ENCODE measurements at places on chromosomes 13 and 19.

DNA sequence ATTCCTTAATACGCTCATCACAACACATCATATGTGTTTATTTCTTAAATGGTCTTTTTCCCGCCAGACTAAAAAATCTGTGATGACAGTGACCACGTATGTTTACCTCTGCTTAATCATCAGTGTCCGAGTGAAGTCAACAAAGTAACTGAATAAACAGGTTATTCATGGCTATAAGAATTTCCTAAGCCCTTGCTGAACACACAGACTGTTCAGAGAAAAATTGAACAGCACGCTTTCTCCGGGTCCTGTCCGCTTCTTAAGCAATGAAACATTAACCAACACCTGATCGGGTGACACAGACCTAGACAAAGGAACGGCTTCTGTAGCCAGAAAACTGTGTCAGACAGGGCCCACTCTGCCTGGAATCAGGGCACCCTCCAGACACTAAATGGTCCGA, 14.3 kb downstream of the SAFB2 start:
- no peak for DNase-seq

DNA sequence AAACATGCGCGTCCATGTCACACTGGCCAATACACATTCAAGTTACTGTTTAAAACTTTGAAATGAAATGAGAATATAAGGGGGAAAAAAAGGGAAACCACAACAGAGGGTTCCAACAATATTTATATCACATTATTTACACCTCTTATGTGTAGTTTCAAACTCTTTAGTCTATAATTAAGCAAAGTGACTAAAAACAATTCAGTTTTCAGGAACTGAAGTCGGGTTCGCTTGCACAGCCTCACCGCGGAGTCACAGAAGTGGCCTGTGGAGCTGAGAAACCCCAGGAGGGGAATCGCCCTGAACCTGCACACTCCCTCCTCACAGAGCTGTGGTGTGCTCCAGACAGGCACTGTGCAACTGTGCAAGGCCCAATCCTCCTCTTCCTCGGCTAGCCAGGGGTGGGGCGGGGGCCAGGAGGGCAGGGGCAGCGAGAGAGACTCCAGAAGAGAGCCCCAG, 75.9 kb downstream of the STK24 start:
- no peak for DNase-seq

- no peak for DNase-seq
These were observed 32.0 kb downstream of the MPHOSPH8 start for GRCh38 chr13:19665427-19665859.

GRCh38 chr13:113146750-113147149, 11.7 kb upstream of the PROZ start:
- DNase-seq, result no peak

- DNase-seq, result no peak
These were observed 19.8 kb upstream of the ZNF780A start for GRCh38 chr19:40110570-40110969.

DNA sequence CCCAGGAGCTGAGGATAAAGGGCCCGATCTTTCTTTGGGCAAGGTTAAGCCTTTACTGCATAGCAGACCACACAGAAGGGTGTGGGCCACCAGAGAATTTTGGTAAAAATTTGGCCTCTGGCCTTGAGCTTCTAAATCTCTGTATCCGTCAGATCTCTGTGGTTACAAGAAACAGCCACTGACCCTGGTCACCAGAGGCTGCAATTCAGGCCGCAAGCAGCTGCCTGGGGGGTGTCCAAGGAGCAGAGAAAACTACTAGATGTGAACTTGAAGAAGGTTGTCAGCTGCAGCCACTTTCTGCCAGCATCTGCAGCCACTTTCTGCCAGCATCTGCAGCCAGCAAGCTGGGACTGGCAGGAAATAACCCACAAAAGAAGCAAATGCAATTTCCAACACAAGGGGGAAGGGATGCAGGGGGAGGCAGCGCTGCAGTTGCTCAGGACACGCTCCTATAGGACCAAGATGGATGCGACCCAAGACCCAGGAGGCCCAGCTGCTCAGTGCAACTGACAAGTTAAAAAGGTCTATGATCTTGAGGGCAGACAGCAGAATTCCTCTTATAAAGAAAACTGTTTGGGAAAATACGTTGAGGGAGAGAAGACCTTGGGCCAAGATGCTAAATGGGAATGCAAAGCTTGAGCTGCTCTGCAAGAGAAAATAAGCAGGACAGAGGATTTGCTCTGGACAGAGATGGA, 8.4 kb upstream of the CEACAM19 start:
- peak; percentile 41 for DNase-seq

- no peak for DNase-seq
These were observed at the start of gene OR2Z1 for GRCh38 chr19:8721334-8721733. OR2Z1 (plus strand) TSS chr19:8721634; CDS start chr19:8731029, 9,395 bp downstream.

DNA sequence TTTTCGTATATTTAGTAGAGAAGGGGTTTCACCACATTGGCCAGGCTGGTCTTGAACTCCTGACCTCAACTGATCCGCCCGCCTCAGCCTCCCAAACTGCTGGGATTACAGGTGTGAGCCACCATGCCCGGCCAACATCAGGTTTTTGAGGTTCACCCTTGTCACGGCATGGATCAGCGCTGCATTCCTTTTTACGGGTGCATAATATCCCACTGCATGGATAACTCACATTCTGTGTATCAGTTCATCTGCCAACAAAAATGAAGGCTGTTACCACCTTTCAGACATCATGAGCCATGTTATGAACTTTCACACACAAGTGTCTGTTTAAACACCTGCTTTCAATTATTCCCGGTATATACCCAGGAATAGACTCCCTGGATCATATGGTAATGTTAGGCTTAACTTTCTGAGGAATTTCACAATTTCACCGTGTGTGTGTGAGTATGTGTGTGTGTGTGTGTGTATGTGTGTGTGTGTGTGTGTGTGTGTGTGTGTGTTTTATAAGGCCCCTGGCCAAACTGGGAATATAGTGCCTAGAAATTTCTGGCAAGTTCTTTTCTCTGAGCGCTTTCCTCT, 52.2 kb downstream of the AP1M1 start:
- no peak for DNase-seq

GRCh38 chr19:14577885-14578427, 4.9 kb upstream of the CLEC17A start:
- DNase-seq, result no peak

DNA sequence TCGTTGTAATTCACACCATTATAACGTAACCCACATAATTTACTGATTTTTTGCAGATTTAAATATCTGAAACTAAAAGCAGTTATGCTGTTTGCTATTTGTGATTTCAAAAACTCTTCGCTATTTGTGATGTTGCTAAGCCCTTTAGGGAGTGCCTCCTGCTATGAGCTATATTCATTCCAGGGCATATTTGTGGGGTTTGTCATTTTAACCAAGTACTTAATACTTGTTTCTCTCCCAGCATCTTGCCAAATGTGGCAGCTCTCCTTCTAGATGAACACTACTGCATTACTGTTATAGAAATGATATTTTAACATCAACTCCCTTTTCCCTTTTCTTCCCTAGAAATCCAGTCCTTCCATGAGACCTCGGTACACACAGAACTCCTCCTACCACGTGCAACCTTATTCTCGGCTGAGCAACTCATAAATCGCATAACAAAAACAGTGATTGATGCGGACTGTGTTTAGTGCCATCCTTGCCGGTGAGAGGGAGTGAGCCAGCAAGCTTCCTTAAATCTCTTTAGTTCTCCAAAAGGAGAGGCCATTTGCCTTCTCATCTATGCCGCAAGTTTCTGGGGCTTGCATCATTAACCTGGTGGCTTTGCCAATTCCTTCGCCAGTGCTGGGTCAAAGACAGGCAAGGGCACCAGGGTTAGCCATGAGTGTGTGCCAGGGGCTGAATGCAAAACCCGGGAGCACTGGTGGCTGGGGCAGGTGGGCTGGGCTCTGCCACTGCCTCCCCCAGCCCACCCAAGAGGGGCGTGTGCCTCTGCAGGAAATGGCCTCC, 33.4 kb downstream of the RFX2 start:
- no peak for DNase-seq

DNA sequence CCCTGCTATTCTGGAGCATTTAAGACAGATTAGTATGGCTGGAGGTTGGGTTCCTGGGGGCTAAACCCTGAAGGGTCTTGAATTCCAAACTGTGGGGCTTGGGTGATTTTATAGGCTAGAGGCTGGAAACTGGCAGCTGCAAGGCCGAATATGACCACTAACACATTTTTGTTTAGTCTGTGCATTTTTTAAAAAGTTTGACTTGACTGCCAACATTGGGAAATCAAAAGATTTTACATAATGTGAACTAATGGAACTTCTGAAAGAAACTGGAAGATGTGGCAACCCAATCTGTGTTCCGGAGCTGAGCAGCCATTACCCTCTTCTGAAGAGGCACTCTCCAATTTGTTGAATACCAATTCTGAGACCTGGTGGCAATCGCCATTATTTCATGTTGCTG, 5.1 kb downstream of the ZNF784 start:
- no peak for DNase-seq

GRCh38 chr13:97568850-97569249, 134.9 kb downstream of the RAP2A start:
- no peak for DNase-seq

DNA sequence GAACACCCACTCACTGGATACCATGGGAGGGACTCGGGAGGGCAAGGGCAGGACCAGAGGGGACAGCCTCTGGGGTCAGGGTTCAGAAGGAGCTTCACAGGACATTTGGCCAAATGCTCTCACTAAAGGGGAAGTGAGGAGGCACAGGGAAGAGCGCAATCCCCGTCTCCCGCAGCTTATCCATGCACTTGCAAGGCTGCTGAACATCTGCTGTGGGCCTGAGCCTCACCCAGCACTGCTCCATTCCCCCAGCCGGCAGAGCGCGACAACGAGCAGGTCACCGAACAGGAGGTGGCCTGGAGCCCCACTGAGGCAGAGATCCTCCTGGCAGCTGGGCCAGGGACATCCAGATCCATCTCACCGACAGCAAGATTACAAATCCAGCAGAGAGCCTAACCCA, 23.3 kb downstream of the ELAVL1 start:
- DNase-seq, result no peak

DNA sequence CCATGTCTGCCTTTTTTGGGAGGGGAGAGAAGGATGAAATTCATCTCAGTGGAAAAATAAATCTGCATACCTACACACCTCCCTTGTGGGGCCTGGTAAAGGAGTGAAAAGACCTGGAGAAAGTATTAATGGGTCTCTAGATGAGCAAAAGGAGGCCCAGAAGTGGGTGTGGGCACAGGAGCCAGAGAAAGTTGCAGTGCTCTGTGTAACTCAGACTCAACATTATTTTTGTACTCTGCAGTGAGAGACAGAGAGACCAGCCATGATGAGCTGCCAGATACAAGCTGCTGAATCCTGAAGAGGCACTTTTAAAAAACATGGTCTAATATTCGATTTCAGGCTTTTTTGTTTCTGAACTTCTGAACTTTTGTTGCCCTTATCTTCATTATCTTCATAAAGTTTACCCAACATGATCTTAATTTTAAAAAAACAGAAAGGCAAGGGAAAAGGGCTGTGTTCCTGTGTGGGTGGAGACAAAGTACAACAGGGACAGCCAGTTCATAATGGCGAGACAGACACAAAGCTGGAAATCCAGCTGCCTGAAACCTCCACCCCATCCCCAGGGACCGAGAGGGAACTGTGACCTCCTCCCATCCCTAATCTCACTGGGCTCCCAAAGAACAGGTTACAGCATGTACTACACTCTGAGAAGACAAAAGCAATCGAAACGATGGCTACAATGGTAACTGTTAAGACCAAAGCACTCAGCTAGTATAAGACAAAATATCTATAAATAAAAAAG, 77.2 kb downstream of the KLF12 start:
- no peak for DNase-seq

GRCh38 chr19:8366121-8366581, 2.2 kb downstream of the ANGPTL4 start:
- DNase-seq, result no peak

GRCh38 chr19:41774515-41774980, 19.2 kb downstream of the CEACAM6 start:
- DNase-seq, result no peak

- no peak for DNase-seq
These were observed 220.7 kb upstream of the RXFP2 start for GRCh38 chr13:31518645-31519044.

DNA sequence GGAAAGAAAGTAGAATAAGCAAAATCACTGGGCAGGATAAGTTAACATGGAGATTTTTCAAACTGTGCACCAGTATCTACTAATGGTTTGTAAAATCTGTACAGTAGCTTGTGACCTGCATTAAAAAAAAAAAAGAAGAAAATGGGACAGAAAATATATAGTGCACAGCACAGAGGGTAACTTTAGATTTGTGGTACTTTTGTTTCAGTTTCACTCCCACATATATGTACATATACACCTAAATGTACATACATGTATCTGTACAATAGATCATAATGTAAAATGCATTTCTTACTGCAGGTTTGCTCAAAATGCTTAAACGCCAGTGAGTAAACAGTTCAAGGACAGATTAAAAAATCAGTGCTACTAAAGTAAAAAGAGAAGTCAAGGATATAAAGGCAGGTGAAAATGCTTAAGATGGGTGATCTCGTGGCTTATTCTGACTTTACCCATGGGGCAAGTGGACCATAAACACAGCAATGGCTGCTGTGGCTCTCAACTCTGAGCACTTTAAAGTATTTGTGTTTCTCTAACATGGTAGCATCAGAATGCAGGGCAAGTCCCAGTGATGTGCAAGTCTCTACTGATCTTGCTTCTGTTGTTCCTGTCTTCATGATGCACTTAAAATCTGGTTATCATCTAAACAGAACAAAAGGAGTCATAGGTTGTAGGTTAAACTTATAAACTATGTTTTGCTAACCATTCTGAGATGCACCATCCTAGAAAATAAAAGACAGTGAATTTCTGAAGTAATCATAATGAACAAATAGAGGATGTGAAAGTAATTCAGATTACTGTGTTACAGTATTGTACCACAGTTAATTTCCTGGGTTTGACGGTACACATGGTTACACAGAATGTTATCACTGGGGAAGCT, 112.3 kb downstream of the MIPEP start:
- no peak for DNase-seq

DNA sequence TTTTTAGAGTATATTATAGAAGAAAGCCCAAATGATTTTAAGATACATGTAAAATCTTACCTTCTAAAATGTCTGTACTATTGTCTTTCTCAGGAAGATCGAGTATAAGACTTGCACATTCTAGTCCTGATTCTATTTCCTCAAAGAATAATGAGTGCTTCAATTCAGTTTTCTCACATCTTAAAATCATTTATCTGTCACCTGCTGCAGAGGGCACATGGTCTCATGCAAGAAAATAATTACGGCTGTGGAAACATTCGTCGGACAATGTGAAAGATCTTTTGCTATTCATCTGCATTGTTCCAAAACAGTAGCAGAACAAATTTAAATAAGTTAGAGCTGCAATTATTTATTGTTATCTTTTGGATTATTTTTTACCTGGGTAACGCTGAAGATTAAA, 1403.5 kb downstream of the PCDH9 start:
- no peak for DNase-seq

Measured in renal cortex interstitium (tissue), 15 donors.